ENCODE measurements at places on chromosomes 3 and 15.

DNA sequence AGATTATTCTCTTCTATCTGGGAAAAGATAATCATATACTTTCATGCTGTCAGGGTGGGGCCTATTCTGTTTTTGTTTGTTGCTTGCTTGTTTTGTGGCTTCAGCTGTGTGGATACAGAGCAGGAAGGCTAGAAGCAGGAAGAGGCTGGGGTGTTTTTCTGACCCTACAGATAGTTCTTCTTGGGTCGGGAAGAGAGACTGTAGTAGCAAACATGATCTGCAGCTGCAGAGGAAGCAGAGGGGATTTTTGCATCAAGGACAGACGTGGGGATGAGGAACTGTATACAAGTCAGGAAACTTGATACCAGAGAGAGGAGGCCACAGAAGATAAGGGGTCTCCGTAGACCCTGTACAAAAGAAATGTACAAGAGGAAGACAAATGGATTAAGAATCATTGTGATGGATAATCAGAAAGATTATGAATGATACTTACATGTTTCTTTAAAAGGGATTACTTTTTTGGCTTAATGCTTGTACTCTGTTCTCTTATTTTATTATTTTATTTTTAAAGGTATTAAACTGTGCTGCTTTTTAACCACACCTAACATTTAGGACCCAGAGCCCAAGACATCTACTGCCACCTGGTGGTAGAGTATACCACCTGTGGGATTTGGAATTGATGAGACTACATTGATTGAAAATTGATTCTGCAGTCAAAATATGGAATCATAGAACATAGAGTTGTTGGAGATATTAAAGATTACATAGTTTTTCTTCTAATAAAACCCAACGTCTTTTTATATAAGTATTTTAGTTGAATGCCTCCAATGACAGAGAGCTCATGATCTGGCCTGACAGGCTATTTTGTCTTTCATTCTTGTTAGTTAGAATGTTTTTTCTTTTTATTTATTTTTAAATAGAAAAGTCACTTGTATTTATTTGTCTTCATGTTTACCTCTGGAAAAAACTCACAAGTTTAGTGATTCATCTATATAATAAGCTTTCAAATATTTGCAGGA, 87.3 kb upstream of the ROPN1 start:
- peak; percentile 45 for DNase-seq

DNA sequence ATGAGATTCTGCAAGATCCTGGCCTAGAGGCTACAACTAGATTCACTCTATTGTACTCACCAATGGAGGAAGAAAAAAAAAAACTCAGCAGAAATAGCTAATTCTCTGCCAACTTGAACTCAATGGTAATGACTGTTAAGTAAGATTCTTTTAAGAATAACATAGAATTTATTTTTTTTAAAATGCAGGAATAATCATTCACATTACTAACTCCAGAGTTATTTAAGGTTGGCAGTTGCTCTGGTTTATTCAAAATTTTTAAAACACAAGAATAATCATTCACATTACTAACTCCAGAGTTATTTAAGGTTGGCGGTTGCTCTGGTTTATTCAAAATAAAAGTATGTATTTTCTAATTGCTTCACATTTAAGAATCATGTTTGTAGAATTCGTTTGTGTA, 1071.9 kb downstream of the IGSF11 start:
- no peak for DNase-seq

- peak; percentile 26 for DNase-seq
Observed at GRCh38 chr15:25864966-25865365, 1.8 kb upstream of the ATP10A start.

DNA sequence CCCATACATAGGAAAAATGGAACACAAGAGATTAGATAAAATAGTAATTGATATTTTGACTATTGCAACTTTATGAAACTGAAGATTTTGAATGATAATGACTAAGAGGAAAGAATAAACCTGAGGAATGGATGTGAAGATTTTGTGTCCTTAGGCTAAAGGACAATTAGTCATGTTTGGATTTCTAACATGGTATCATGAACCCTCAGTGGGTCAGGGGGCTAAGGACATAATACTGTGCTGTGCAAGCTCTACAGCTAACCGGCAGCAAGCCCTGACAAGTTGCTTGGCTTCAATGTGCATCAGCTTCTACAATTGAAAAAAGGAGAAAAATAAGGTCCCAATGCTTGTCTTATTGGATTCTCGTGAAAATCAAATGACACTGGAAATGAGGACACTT, 491.0 kb downstream of the MECOM start:
- DNase-seq: no peak

DNA sequence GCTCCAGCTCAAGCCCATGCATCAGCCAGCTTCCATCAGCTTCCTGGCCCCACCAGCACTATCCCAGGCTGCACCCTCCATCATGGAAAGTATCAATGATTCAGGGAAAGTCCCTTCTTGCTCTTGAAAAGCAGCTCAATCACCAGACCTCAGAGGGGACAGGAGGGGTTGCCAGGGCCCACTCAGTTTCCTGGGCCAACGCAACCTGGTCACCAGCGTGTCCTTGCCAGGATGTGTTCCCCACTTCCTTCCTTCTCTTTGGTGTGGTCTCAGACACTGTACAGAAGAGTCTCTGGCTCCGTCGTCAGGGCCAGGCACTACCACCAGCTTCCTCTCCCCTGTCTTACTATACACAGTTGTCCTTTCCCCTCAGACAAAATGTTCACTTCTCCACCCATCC, 3.0 kb downstream of the HDC start:
- no peak for DNase-seq

DNA sequence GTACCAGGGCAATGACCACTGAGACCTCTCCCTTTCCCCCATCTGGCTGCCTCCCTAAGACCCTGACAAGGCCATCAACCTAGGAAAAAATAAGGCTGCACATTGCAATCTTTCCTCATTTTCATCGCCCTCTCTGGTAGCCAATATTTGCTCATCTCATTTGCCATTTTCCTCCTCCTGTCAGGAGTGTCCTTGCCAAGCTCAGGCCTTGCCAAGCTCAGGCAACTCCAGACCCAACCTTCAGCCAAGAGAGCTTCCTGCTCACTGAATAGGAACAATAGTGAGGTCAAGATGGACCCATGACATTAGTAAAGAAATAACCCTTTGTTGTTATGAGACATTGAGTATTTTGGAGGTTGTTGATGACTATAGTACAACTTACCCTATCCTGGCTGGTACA, 380.3 kb downstream of the RSL24D1 start:
- DNase-seq: no peak

DNA sequence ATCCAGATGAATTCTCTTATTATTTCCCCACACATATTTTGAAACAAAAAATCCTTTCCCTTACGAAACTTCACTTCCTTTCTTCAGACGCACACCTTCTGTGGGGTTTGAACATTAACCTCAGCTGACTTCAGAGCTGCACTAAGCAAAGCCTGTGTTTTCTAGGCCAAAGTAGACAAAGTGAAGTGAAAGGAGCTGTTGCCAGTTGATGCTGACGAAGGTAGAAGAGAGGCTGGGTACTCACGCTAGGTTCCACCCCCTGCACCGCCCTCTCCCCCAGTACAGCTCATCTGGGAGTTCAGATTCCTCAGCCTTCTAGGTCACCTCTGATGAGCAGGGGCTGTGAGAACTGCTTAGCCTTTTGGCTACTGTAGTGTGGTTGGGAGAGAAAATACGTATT, 24.1 kb downstream of the DUT start:
- DNase-seq: no peak

DNA sequence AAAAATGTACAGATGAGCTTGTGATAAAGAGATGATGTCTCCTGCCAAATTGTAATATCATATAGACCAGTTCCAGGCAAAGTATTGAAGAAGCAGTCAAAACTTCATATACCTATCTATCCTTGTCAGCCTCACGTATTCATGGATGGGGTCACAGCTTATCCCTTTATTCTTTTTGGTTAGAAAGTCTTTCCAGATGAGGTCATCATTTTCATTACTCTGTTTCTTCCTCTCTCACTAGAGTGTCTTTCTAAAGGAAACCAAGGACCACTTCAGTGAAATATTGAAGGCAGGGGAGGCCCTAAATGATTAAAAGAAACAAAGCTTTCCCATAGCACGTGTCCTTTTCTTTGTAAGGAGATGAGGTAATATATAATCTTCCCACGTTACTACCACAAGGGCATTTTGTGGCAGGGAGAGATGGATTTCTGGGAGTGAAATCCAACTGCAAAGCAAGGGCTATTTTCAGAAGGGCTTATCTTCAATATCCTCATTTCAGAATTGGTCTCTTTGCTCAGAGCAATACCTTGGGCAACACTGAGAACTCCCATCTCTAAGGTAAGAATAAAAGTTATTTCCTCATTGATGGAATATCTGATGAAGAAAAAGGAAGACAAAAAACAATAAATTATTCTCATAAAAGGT, 260.2 kb downstream of the TIGIT start:
- no peak for DNase-seq

GRCh38 chr3:61853912-61854311, 292.5 kb downstream of the PTPRG start:
- DNase-seq: peak; percentile 12

DNA sequence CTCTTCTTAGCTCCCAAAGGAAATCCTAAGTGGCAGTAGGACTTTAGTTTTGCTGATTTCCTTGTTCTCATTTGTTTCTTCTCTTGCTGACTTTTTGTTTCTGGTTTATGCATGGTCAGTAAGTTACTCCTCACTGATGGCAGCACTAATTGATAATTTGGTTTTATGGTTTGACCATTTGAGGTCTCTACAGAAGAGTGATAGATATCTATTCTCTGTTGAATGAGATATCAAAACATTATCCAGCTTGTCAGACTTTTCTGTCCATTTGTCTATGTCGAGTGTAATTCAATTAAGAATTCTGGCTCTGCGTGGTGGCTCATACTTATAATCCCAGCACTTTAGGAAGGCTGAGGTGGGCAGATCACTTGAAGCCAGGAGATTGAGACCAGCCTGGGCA, 84.5 kb upstream of the PLXND1 start:
- no peak for DNase-seq

- DNase-seq: no peak
Observed at GRCh38 chr15:67750371-67750770, 74.9 kb upstream of the SKOR1 start.

DNA sequence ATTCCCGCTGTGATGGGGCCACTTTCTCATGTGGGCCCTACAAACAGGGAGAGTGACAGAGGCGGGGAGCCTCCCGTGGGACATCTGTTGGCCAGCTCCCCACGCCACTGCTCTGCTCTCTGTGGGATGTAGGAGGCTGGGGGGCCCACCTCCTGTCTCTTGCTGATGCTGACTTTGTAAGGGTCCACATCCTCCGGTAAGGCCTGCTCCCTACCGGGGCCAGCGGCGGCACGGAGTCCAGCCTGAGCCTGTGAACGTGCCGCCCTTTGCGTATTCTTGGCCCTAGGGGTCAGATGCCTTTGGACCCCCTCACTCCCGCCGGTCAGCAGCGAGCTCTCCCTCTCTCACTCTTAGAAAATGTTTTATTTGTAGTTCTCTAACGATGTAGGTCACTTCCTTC, 153.2 kb downstream of the LRRC28 start:
- DNase-seq: no peak

GRCh38 chr3:100411091-100411982, 10.0 kb downstream of the LNP1 start:
- DNase-seq: no peak

GRCh38 chr15:63260791-63261190, 16.6 kb upstream of the APH1B start:
- DNase-seq: no peak

DNA sequence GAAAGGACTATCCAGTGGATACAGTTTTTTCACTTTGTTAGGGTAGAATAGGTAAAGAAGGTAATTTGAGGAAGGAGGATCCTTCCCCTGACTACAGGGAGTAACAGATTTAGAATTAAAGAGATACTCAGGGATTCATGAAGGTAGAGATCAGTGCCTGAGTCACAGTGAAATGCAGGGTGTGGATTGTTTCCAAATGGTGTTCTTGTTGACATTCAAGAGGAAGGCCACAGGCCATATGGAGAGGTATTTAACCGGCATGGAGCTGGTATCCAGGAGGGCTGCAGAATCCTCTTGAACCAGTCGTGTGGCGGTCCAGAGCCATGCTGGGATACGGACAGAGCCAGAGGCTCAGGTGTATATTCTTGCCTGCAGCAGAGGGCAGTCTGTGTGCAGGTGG, 28.2 kb downstream of the GYG1 start:
- no peak for DNase-seq

DNA sequence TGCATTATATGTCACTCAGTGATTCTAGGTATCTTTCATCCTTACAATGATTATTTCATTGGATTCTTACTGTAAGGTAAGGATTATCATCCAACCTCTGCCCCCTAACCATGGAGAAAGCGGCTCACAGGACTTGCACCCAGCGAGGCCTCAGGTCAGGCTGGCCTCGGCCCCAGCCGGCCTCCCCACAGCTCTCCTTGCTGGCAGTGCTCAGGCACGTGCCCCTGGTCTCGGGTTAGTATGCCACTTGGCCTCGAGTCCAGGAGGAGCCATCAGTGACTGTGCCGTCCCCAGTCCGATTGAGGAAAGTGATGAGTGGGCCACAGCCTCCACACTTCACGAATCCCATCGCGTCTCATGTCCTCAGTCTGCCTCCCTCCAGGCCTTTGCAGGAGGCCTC, 35.7 kb upstream of the GABRG3 start:
- no peak for DNase-seq

GRCh38 chr3:180049391-180049790, 12.7 kb upstream of the PEX5L start:
- DNase-seq: no peak

DNA sequence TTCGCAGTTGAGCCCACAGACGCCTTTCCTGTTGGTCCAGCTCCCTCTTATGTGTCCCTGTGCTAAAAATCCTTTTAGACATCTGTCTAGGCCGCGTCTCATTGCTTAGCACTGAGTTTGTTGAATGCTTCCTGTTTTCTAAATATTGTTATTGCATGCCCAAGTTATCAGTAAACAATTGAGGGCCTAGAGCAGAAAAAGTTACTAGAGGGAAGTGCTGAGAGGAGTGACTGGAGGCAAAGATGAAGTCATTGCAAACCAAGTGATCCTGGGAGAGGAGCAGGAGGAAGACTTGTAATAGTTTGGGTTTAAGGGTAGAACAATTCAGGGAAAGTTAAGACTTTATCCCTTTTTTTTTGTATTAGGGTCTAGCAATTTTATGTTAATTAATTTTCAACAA, 88.1 kb downstream of the DCUN1D1 start:
- no peak for DNase-seq

DNA sequence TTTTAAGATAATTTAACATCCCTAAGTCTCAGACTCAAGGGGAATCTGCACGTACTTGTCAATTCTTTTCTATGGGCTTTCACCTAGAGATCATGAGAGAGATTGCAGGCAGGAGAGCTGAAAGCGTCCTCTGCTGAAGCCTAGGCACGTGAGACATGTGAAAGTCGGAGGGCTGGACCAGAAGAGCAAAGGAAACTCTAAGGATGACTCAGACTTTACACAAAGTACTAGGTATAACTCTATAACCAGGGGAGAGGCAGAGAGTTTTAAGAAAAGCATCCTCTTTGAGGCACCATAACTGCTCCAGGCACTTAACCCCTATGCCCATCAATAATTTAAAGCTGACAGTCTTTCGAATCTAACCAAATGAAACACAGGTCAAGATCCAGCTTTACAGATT, 436.6 kb downstream of the VGLL3 start:
- DNase-seq: no peak

- no peak for DNase-seq
Observed at GRCh38 chr3:11212784-11213183, 58.5 kb downstream of the HRH1 start.
